ENCODE measurements at places on chromosomes 1 and 21.
A peak's percentile ranks its signal among the peaks of the same experiment; 100 is the strongest.

DNA sequence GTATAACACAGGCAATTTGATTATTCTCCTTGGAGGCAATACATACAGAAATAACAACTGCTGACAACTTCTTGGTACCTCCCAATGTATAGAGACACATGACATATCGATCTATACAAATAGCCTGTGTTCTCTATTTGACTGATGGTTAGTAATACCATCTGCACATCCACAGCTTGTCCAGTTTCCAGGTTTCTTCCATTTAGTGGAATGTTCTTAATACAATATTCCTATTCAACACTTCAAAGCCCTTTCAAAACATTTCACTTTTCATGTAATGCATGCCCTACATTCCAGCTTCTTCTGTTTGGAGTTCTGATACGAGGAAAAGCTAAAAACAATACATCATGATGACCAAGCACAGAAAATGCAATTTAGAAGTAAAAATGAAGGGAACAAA, 37.0 kb upstream of the GORAB start:
- DNase-seq = no peak

GRCh38 chr1:1325288-1326074, 879 bp downstream of the CPTP start:
- DNase-seq = no peak

- peak; percentile 56 for DNase-seq
Measured at GRCh38 chr1:15411593-15412137, 2.0 kb downstream of the EFHD2 start.

DNA sequence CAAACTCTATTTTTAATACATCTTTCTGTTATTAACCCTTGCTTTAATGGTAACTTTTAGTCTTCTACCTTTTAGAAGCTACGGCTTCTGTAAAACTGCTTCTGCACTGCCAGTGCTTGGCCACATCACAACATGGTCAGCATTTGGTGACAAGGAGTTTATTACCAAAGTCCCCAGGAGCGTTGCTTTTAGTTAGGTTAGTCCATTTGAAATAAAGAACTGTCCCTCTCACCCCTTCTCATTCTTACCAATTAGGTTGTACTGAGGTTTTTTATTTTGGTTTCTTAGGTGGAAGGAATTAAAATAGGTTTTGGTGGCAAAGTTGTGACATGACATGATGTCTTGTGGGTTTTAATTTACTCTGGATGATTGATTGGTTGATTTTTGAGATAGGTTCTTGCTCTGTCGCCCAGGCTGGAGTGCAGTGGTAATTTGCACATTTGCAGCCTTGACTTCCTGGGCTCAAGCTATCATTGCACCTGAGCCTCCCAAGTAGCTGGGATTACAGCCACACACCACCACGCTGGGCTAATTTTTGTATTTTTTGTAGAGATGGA, 39.2 kb downstream of the SPEN start:
- no peak for DNase-seq

DNA sequence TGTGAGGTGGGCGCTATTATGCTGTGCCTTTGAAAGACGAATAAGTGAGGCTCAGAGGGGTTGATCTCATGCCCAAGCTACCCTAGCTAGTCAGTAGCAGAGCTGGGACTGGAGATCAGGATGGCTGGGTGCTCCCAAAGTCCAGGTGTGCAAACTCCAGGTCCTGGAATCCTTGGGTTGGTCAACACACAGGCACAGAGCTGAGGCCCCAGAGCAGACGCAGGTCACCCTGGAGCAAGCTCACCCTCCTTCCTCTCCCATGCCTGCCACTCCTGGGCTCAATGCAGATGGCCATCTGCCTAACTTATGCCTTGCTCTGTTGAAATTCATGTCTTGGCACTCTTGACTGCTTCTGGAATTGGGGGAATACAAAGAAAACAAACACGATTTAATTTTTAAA, 587.2 kb downstream of the PTPRU start:
- no peak for DNase-seq

DNA sequence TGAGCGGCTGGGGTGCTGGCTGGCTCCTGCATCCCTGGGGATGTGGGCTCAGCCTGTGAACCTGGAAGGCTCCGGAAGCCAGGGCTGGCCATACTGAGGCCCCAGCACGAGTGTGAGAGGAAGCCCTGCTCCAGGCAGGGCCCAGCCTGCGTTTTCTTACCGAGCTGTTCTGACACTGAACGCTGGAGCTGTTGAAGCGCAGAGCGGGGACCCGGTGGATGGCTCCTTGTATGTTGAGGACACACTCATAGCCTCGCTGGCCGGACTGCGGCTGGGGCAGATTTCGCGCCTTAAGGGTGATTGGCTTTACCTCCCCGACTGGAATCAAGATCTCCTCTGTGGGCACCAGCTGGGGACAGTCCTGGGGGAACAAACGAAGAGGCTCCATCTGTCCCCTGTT, 160.0 kb downstream of the PLXNA2 start:
- DNase-seq = no peak

DNA sequence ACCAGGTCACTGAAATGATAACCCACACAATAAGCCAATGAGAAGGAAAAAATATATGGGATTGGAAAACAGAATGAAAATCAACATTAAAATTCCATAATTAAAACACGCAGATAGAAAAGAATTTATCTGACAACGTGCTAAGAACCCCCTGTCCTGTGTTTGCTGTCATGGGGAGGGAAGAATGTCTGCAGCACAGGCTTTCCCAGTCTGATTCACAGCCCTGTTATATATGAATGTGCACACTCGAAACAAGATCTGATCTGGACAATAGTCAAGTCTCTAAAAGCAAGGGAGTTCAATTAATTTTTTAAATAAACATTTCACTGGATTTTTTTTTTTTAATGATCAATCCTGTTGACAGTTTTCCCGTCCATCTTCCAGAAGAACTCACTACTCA, 220.0 kb downstream of the RERE start:
- no peak for DNase-seq

DNA sequence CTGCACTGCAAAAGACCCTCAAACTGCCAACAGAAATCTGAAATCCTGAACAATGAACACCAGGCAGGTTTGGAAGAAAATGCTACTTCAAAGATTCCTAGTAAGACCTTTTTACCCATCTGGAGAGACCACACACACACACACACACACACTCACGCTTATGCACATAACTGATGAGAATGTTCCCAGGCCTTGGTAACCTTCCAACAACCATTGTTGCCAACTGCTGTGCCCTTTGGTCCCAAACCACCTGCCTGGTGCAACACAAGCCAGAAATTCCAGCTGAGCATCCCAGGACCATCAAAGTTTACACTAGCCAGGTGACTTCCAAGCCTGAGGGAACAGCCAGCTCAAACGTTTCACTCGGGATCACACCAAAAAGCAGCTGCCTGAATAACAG, 56.9 kb downstream of the SEC16B start:
- no peak for DNase-seq

DNA sequence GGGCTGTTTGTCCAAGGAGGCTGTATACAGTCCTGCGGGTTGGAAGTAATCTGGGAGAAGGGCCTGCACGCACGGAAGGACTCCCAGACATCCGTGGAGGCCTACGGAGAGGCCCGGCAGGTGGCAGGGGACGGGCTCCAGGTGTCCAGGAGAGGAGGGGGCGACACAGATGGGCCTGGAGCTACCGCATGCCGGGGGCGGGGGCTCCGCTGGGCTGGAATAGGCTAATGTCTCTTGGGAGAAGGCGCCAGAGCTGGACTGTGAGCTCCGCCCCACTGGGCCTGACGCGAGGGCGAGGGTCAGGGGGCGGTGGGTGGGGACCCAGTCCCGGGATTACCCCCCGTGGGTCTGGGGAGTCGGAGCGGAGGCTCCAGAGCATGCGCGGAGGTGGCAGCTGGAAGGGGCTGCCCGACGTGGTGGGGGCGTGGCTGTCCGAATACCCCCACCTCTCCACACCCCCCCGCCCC, 659 bp downstream of the AGO1 start:
- peak; percentile 24 for DNase-seq

GRCh38 chr1:183732236-183732880, 72.6 kb upstream of the RGL1 start:
- no peak for DNase-seq

DNA sequence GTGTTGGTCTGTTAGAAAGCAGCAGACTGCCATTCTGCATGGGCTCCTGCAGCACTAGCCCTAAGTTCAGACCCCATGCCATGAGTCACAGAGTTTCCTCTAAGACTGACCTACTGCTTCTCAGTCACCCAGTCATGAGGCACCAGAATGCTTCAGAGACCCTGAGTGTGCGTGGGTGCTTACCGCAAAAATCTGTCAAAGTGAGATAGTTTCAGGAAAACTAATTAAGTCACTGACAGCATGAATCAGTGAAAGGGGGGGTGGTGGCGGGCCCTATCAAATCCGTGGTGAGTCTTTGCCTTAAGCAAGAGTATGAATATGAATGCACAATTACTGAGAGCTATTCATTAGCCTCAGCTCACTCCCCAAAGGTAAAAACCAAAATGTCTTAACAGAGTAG, 98.1 kb downstream of the KCTD3 start:
- DNase-seq = no peak
